ENCODE measurements at places on chromosomes 2 and 18.

DNA sequence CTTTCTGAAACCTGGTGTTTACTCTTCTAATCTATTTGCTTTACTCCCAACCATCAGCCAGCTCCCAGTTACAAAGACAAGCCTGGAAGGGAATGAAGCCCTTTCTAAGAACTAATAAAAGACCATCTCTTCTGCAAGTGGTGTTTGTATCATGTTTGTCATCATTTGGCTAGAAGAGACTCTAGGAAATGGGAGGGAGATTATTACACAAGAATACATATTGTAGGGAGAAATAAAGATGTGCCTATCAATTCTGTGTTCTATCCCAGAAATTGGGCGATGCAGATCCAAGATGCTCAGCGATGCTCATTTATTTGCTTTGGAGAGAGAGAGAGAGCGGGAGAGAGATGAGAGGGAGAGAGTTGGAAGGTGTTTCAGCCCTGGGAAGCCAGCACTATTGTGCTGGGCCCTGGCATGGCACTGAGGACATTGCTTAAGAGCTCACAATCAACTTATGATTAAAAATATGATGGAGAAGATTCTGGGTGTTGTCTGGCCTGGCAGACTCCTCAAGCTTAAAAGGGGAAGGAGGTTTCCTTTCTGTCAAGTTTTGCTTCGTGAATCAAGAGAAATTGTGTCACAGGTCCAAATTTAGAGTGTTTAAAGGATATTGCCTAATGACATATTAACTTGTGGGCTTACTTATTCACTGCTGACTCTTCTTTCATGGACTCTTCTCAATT lies 41.8 kb upstream of the AFF3 start:
- DNase-seq: no peak

DNA sequence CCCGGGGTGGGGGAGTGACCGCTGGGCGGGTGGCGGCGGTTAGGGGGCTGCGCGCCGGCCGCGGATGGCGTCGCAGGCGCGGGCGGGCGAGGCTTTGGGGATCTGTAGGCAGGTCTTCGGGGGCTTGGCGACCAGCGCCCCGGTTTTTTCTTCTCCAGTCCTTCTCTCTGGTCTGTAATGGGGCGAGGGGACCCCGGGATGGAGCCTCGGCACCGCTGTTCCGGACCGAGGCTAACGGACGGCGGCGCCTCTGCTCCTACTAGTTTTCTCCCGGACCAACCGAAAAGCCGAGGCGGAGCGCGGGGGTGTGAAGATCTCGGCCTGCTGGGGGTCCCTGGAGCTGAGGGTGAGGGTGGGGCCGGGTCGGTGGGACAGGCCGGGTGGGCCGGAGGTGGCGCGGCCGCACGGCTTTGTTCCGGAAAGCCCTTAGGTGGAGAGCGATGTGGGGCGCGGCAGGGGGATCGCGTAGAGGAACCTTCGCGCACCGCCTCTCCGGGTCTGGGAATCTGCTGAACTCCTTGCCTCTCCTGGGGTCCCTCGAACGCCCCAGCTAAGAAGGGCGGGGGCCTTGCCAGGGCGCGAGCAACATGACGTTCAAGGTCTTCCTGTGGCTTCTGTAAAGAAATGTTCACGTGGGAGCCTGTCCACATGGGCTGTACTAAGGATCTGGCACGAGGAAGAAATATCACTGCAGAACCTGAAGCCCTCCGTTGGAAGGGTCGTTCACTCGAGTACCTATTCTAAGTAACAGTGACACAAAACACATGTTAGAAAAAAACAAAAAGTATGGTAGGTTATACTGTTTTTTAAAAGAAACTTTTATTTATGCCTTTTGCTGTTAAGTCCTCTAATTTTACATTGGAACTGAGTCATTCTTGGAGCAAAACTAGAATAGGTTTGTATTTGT lies 861 bp downstream of the SLC39A10 start:
- peak; percentile 18 for DNase-seq

DNA sequence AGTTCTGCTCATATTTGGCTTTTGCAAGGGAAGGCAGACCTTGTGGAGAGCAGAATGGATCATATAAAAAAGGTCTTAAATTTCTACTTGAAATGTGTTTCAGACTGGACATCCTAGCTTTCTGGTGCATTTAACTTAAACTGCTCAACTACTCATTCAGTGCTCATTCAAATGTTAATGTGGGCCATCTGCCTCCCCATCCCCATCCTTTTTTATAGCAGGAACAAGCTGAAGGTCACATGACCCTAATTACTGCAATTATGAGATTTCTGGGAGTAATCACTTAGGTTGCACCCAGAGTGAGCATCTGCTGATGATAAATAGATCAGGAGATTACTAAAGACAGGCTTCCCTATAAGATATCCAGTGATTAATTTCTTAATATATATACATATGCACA lies 96.1 kb downstream of the MAP2 start:
- DNase-seq: no peak

DNA sequence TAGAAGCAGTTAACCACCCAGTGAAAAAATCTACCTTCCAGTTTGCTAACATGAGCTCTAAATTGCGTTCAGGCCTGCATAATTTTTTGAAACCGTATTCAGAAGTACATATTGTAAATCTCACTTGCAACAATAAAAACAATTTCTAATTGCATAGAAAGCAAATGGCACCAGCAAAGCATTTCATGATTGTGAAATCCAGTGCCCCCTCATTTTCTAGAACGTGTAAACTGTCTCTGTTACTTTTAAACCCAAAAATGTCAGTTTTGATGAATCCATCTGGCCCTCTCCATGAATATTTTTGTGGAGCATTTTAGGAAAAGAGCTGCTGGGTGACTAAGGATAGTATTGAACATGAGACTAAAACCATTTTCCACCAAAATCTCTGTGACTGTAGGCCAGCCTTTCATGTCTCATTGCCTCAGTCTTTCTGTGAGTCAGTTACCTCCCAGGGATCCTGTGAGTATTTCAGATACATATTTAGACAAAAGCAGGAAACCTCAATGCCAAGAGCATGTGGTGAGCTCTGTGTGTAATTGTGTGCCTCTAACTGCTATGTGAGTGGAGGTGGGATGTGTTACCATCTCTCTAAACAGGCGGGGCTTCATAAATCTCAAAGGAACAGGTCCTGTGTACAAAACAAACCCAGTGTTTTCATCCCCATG lies 477.8 kb upstream of the DCC start:
- no peak for DNase-seq

DNA sequence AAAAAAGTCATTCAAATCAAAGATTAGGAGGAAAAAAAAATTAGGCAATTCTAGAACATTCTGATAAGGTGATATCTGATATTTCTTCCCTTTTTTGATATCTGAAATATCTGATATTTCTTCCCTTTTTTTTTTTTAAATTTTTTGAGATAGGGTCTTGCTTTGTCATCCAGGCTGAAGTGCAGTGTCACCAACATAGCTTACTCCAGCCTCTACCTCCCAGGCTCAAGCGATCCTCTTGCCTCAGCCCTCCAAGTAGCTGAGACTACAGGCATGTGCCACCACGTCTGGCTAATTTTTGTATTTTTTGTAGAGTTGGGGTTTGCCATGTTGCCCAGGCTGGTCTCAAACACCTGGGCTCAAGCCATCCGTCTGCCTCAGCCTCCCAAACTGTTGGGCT lies 33.9 kb downstream of the MEX3C start:
- DNase-seq: no peak

DNA sequence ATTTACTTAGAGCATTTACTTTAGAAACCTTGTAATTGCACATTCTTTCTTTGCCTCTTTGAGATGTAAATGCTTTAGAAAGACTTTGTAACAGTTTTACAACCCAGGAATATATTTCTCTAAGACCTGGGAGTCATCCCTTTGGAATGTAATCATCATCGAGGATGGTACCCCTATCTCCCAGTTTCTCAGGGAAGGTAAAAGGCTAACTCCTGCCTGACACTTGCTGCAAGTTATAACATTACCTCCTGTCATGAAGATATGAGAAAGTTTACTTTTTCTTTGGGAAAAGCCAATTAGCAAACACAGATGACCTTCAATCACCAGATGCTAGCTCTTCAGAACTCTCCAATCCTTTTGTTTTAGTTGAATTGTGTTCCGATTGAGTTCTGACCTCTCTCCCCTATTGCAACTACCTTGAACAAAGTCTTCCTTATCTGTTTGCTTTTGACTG lies 420.3 kb upstream of the FSIP2 start:
- DNase-seq: no peak

GRCh38 chr2:29066997-29067605 lies 7.2 kb downstream of the PCARE start:
- DNase-seq: no peak
